ENCODE measurements at places on chromosomes 6 and 20.

GRCh38 chr6:140784573-140784972 is 1348.2 kb upstream of the GJE1 start:
- peak; percentile 49 for DNase-seq

- DNase-seq = no peak
These were observed 11.1 kb upstream of the SLC16A10 start for GRCh38 chr6:111076024-111076695.

- DNase-seq = no peak
These were observed 6.7 kb downstream of the SDC4 start for GRCh38 chr20:45341579-45341938.

DNA sequence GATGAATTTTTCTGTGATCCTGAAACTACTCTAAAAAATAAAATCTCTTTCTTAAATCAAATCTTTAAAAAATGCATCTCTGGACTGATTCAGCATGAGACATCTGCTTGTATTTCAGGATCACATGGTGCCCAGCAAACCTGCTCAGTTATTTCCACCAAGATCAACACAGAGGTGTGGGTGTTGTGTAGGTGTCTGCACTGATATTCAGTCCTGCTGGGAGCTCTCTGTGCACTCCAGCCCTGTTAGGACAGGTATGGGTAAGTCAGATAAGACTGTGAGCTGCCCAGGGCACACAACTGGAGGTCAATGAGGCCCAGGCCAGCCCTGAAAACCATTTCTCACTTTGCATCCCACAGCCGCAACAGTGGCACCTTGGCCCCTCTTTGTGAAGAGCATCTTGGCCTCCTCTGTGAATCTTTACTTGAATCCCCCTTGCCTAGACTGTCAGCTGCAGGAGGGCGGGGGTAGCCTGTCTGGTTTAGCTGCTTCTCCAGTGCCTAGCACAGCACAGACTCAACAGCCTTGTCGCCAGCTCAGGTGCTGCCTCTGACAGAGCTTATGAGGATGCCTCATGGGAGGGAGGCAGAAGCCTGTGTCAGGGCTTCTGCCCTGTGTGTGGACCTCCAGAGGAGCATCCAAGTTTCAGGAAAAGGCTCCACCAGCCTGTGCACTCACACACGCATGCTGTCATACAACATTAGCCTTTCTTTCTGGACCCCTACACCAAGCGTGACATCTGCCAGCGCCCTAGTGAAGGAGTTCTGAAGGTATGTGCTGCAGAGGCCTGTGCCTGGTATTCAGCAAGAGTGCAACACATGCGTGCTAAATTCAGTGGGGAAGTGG is 187.6 kb upstream of the CST7 start:
- DNase-seq = no peak

- no peak for DNase-seq
These were observed 179.2 kb upstream of the MCHR2 start for GRCh38 chr6:100173211-100173610.

DNA sequence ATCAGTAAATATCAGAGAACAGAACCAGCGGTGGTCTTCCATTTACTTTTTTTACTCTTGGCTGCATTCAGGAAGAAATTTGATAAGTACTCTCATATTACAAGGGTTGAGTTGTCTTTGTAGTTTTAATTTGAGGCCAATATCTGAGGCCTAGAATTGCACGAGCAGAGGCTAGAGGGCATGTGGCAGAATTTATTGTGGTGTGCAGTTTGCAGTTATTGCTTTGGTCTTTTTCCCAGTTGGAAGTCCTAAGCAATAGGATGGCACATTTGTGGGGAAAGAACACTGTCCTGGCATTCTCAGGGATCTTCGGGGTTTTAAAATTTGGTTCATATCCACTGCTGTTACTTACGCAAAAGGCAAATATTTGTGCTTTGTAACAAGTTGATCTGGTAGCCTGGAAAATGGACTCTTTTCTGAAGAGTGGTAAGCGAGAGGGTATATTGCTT is 66.0 kb downstream of the CTNNBL1 start:
- DNase-seq = no peak

- DNase-seq = no peak
These were observed 100.9 kb downstream of the TMEM242 start for GRCh38 chr6:157222201-157222981.

DNA sequence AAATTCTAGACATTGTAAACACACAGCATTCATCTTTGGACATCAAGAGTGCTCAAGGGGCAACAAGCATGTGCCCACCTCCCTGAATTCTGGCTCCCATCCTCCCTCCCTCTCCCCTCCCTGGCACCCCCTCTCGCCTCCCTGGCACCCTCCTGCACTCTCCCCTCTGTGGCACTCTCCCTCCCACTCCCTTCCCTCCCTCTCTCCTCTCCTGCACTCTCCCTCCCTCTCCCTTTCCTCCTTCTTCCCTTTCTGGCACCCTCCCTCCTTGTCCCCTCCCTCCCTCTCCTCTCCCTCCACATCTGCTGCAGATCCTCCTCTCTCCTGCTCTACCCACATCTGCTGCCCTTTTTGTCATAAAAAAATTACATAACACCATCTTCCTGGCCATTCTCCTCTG is 113.0 kb upstream of the SLC22A23 start:
- DNase-seq = no peak

GRCh38 chr20:14829906-14830305 is 492.5 kb upstream of the FLRT3 start:
- no peak for DNase-seq

- DNase-seq = no peak
These were observed 26.1 kb downstream of the GFOD1 start for GRCh38 chr6:13461307-13461706.

DNA sequence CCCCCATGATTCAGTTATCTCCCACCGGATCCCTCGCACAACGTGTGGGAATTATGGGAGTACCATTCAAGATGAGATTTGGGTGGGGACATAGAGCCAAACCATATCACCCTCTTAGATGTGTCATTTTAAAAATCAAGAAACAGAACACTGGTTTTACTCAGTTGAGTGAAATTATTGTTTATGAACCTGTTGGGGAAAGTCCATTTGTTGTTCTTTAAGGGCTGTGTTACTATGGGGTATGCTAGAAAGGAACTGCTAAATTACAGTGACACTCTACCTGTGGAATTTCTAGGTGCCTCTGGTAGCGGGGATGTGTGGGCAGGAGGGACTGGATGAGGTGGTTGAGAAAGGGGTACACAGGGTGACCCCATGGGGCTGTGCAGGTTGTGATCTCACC is 28.9 kb downstream of the STX11 start:
- DNase-seq = no peak

DNA sequence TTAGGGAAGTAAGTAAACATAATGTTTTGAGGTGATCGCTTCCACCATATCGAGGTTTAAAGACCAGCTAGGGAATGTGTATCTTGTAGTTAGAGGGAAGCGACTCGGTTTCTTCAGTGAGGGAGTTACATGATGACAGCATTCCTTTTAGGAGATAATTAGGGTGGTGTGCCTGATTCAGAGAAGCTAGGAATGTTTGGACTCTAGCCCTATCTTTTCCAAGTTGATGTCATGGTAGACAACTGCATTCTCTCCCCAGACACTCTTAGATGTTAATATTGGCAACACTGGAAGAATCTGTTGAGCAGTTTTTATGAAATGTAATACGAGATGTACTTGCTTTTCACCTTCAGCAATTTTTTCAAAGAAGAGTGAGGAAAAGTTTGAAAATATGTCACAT is 12.9 kb upstream of the HIVEP1 start:
- DNase-seq = no peak

DNA sequence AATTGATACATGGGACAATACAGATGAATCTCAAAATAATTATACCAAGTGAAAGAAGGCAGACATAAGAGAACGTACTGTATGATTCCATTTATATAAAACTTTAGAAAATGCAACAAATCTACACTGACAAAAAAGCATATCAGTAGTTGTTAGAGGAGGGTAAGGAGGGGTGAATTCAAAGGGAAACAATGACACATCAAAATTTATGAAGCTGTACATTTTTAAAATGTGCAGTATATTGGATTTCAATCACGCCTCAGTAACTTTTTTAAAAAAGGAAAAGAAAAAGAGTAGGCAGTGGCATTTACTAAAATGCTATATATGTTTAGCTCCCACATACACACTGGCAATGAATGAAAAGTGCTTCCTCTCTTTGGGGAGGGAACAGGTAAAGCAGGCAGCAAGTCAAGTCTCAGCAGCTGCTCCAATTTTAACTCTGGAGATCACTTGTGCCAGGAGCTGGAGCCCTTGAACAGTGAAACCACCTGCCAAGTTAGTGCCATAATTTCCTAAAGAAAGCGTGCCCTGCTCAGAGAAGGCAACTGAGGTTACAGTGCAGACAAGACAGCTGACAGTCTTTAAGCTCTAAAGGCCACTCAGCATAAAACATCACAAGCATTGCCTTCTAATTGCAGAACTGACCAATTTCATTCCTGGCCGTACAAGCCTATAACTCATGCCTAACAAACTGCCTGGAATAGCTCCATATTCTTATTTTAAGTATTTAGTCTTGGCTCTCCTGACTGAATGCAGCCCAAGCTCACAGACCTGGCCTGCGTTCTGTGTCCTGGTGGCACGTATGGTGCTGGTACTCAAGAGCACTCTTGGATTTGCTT is 10.9 kb downstream of the FKBP1A start:
- no peak for DNase-seq

DNA sequence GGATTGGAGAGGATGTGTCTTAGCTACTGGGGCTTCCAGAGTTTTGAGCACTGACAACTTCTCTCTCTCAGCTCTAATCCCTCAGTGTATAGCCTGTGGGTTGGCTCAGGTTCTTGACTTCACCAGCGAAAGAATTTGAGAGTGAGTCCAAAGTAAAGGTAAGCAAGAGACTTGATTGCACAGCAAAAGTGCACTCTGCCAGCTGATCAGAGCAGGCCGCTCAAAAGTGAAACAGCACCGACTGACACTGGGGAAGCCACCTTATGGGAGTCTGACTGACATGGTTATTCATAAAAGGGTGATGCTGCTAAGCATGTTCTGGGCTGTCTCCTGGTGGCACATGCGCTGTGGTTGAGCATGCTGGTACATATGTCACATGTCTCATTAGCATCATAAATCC is 389.5 kb downstream of the CBLN4 start:
- no peak for DNase-seq

DNA sequence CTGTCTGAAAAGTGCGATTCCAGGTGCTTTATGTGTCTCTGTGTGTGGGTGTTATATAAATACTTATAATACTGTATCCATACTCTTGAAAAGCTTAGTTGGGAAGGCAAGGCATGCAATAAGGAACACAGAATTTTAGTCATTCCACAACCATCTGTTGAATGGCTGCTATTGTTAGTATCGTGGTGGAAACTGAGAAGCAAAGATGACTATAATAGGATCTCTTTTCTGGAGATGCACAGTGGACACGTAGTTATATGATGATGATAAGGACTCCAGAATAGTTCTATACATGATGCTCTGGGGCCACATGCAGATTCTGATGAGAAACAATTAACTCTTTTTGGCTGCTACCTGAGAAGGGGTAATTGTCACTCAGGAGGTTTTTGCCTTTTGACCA is 25.2 kb downstream of the ESR1 start:
- no peak for DNase-seq

- DNase-seq = no peak
These were observed 540.6 kb downstream of the QKI start for GRCh38 chr6:163955096-163955495.

- DNase-seq = no peak
These were observed 67.4 kb downstream of the BTBD9 start for GRCh38 chr6:38572186-38572813.

DNA sequence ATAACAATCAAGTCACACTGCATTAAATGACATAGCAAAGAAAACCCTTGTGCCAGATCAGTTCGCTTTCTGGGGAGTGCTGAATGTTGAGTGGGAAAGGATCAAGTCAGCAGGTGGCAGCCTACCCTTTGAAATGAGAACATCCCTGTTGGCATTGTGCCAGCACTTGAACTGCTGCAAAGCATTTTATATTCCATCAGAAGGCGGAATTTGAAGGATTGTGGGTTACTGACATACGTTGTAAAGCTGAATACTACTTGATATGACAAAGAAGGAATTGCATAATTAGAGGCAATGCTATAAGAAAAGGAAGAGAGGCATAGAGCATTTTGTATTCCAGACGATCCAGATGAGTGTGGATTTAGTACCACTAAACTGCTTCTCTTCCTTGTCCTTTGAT is 26.5 kb downstream of the BCKDHB start:
- DNase-seq = peak; percentile 66

DNA sequence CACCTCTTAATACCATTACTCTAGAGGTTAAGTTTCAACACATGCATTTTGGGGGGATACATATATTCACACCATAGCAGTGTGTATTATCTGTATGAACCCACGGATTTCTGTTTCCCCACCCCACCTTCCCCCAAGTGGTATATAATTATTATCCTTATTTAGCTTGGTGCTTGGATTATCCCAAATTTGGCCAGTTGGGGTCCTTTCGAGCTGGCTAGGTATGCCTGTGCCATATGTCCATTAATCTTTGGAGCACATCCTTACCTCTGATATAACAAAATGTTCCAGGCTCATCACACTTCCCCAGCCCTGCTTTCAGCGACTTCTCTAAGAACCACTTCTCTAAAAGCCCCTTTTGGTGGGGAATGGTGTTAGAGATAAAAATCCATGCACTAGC is 118.7 kb upstream of the MLIP start:
- DNase-seq = no peak

- no peak for DNase-seq
These were observed 54.1 kb upstream of the TULP1 start for GRCh38 chr6:35566794-35567193.

GRCh38 chr6:11828262-11828870 is 49.8 kb upstream of the ADTRP start:
- no peak for DNase-seq
